Heart right ventricle (tissue), 16 donors: ENCODE measurements at places on chromosomes 6 and 20. TPM values are rescaled to one million over a fixed set of nuclear protein-coding genes. Genes with fewer than 3 reads are reported as not detected.

The FNDC1 gene
- 0.07 TPM for polyA plus RNA-seq

The HFE gene
- polyA plus RNA-seq, result 1.4 TPM

The ZC3H12D gene
- 0.95 TPM for polyA plus RNA-seq

The B3GAT2 gene
- not detected for polyA plus RNA-seq

The ARMC12 gene
- 0.16 TPM for polyA plus RNA-seq

The UBE2C gene
- polyA plus RNA-seq, result 0.54 TPM

The SAPCD1 gene
- 0.36 TPM for polyA plus RNA-seq

The WFDC2 gene
- 0.55 TPM for polyA plus RNA-seq
